Cerebellar nuclear complex (tissue), 1 donor: ENCODE measurements at places on chromosomes 4 and X.

- no peak for DNase-seq
Measured at GRCh38 chrX:49178537-49178936, 6.8 kb downstream of the PLP2 start.

- no peak for DNase-seq
Measured at GRCh38 chr4:3107691-3108121, 33.2 kb downstream of the HTT start.

- DNase-seq, result no peak
Measured at GRCh38 chr4:113700602-113701150, 60.9 kb downstream of the CAMK2D start.

GRCh38 chr4:88527787-88528186 lies 4.2 kb upstream of the PYURF start:
- DNase-seq, result no peak

- DNase-seq, result no peak
Measured at GRCh38 chr4:99135541-99136162, 8.4 kb downstream of the ADH4 start.

- no peak for DNase-seq
Measured at GRCh38 chr4:102439236-102439614, 61.9 kb upstream of the NFKB1 start.

GRCh38 chr4:152100379-152101201 lies 339.8 kb upstream of the GATB start:
- no peak for DNase-seq

- DNase-seq, result no peak
Measured at GRCh38 chrX:32183066-32183465, 1028.3 kb downstream of the DMD start.

DNA sequence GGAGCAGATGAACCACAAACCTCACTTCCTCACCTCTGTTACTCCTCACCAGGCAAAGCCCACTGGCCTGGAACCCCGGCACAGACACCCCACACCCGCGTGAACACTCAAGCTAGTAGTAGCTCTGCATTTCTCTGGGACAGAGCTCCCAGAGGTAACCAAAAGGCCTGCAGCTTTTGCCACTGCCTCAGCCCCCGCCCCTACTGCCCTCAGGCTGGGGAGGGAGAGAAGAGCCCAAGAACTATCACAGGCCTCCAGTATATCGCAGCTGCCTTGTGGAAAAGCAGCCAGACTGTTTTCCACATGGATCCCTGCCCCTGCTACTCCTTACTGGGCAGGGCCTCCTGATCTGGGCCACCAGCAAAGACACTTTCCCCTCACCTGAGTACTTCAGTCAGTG lies 728.7 kb upstream of the ACTRT1 start:
- DNase-seq, result no peak

DNA sequence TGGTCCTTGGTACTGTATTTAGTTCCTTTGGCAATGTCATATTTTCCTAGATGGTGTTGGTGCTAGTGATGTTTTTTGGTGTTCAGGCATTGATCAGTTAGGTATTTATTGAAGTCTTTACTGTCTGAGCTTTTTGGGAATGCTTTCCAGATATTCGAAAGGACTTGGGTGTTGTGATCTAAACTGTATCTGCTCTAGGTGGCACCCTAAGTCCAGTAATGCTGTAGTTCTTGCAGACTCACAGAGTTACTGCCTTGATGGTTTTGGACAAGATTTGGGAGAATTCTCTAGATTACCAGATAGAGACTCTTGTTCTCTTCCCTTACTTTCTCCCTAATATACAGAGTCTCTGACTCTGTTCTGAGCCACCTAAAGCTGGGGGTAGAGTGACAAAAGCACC lies 513.6 kb upstream of the PITX2 start:
- no peak for DNase-seq

GRCh38 chr4:100117750-100118149 lies 72.5 kb downstream of the DDIT4L start:
- DNase-seq, result no peak

- DNase-seq, result no peak
Measured at GRCh38 chr4:73086095-73086868, 16.8 kb upstream of the COX18 start.

DNA sequence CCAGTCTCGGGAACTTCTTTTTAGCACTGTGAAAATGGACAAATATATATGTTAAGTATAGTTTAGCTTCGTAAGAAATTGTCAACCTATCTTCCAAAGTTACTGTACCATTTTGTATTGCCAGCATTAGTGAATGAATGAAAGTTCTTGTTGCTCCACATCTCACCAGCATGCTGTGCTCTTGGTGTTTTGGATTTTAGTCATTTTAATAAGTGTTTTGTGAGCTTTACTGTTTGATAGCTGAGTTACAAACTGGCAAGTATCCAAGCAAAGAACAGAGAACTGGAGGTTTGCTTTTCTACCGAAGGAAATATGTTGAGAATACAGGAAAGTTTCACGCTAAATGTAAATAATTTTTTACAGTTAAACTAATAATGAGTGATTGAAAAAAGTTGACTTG lies 33.0 kb downstream of the SNCA start:
- DNase-seq, result no peak

GRCh38 chr4:47830265-47831025 lies 7.4 kb downstream of the CORIN start:
- DNase-seq, result no peak

DNA sequence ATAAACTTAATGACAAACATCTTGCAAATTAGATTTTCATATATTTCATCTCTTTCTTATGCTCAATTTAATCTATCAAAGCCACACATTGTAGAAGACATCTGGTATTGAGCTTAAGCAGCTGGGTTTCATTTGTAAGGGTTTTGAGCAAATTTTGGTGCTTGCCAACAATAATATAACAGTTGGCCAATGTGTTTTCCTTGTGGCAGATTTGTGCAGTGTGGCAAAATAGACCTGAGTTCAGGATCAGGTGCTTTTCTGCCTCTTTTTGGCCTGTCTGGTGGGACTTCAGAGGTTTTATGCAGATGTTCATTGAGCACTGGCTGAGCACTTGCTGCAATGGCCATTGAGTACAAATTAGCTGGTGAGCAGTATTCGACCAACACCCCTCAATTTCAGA lies 301.9 kb downstream of the BMPR1B start:
- DNase-seq, result no peak

- no peak for DNase-seq
Measured at GRCh38 chrX:68061206-68061535, 372.1 kb downstream of the OPHN1 start.

- no peak for DNase-seq
Measured at GRCh38 chr4:39587881-39588280, 50.8 kb downstream of the SMIM14 start.

DNA sequence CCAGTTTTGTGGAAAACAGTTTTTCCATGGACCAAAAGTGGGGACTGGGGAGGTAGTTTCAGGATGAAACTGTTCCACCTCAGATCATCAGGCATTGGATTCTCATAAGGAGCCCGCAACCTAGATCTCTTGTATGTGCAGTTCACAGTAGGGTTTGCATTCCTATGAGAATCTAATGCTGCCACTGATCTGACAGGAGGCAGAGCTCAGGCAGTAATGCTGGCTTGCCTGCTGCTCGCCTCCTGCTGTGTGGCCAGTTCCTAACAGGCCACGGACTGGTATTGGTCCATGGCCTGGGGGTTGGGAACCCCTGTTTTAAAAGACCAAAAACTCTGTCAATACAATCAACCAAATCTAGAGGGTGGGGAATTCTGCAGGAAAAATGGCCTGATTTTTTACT lies 100.0 kb upstream of the EOLA2 start:
- DNase-seq, result no peak

DNA sequence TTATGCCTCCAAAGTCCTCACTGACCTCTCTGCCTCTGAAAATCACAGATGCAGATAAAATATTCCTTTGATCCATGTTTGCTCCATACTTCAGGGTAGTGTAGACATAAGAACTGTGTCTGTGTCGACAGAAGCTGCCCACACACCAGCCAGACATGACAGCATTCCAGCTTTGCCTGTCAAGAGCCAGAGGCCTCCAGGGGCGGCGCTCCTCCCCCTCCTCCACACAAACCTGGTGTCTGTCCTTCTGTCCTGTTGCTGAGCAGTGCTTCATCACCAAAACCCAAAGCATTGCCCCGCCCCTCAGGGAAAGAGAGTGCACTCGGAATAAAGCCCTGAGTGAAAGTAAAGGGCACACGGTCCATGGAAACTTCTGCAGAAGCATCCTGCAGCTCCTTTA lies 379.4 kb downstream of the FBXW7 start:
- DNase-seq, result no peak

DNA sequence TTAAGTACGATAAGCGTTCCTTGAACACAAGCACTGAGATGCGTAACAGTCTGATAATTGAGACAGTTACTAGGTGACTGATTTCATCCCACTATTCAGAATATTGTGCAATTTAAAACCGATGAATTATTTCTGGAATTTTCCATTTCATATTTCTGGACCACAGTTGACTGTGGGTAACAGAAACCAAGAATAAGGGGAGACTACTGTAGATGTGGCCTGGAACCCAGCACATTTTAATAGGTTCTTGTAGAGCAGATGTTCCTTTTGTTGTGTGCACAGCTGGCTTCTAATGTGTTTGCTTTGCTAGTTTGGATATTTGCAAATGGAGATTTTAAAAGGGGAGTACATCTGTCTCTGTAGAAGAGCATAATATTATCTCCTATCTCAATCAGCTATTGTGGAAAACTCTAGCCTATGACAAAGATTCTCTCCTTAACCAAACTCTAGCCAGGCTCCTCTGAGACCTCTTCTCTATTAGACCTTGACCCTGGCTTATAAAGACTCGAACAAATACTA lies 16.4 kb downstream of the NAAA start:
- DNase-seq, result no peak

GRCh38 chr4:78558410-78558809 lies 6.8 kb downstream of the ANXA3 start:
- DNase-seq, result no peak

DNA sequence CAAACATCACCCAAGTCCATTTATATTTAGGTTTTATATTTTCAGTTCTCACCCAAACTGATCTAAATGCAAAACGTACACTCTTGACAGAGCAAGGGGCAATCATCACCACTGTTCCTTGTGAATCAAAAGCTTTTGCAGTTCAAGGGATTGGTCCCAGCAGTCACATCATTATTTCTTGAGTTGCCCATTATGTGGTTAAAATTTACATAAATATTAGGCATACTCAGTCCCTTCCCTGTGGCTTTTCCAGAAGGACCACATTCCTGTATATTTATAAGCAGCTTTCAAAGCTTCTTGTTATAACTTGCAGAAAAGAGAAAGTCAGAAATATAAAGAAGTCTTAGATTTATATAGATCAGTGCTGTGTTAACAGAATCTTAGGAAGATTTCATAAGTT lies 224.4 kb downstream of the CLCN4 start:
- DNase-seq, result no peak

GRCh38 chr4:149631629-149632028 lies 184.0 kb downstream of the IQCM start:
- DNase-seq, result no peak

DNA sequence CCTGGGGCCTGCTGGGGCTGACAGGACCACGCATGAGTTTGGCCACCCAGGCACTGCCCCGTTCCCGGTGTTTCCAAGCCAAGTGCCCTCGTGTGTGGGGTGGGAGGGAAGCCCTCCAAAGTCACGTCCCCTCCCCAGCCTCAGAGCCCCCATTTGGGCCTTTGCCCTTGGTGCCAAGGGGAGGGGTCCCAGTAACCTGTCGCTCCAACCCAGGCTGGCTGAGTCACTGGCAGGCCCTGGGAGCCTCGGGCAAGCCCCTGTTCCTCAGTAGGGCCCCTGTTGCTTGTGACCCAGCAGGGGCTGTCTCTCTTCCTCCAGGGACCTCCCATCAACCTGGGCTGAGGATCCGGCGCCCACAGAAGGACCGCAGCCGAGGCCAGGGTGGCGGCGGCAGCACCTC lies 10.7 kb upstream of the HAUS7 start:
- DNase-seq, result no peak

GRCh38 chrX:54495814-54496516 lies at the start of gene FGD1:
Gene FGD1, minus strand, starts transcription at chrX:54496234. Its CDS starts 802 bp downstream, at chrX:54495432.
- no peak for DNase-seq

DNA sequence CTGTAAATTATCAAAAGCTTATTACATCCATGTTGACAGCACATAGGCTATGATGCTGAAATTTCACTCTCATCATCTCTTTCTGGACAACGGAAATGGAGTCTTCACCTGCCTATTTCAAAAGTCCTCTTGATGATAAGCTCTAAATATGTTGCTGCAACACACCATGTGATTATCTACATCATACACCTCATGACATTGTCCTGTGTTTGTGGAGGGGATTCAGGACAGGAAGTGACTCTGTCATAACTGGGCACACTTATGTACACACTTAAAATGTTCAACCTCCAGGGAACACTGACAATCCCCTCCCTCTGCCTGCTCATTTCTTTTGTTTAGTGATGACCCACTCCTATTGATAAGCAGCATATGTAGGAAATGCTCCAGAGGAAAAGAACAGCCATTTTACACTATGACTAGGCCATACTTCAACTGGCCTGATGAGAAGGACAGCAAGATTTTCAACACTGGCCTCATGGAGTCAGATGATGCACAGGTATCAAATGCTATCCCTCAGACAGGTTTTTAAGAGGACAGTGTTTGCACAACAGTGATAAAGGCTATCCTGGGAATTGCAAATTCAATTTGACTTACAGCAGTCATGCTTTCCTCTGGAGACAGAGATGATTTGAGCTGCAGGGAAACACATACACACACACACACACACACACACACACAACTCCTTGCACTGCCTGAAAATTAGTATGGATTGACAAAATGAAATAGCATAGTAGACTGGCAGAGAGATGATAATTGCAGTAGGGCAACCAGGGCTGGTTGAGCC lies 163.3 kb upstream of the RASGEF1B start:
- DNase-seq, result no peak

GRCh38 chr4:38283724-38284123 lies 323.5 kb downstream of the PTTG2 start:
- DNase-seq, result no peak
